ENCODE measurements at places on chromosomes 11 and 22. TPM values are rescaled to one million over a fixed set of nuclear protein-coding genes. Genes with fewer than 3 reads are reported as not detected.

Gene PLAAT4
- 8.8 TPM for total RNA-seq

DNA sequence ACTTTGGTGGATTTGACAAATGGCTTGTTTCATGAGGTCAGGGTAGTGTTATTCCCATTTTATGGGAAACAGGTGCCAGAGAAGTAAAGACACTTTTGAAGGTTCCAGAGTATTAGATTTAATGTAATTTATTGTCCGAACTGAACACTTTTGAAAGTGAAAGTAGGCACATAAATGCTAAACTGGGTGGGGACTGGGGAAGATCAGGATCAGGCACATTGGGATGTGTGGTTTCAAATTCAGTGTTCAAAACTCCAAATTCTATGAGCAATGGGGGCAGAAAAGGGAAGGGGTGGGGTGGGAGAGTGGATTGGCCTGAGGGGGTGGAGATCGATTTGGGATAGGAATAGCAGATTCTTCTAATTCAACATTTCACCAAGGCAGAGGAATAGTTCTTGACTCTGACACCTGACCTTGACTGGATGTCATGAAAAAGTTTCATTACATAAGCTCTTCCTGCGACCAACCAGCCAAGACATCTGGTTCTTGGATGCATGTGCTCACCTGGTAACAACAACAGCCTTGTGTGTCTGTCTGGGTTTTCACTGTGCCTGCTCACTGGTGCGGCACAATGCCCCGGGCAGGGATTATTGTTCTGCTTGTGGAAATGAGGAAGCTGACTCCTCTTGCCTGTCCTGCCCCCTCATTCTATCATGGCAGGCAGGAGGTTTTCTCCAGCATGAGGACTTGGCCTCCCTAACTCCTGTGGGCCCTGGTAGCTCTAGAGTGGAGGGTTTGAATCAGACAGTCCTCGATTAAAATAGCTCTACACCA, 10.8 kb downstream of the PPFIBP2 start:
- no peak for DNase-seq

GRCh38 chr22:27585141-27585540, 216.4 kb downstream of the MN1 start:
- DNase-seq = no peak

DNA sequence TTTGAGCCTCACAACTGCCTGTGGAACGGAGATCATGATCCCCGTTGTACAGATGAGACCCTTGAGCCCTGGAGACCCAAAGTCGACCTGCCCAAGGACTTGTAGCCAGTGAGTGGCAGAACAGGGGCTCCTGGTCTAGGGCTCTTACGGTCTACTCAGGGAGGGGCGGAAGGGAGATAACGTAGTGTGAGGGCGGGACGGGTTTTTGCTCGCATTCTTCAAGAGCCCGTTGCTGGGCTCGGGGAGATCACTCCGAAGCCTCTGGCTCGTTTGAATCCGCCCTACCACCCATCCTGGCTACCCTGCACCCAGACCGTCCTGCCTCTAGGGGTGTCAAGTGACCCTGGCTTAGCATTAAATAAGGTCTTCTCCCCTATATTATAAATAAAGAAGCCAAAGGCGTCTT, 639 bp downstream of the CRY2 start:
- no peak for DNase-seq

- DNase-seq = no peak
Observed at GRCh38 chr11:69655479-69656428, 14.8 kb downstream of the CCND1 start.

Gene RHOD
- total RNA-seq = 22.1 TPM

Gene FOLR2
- total RNA-seq = not detected

GRCh38 chr11:57210781-57211180, 26.3 kb downstream of the APLNR start:
- DNase-seq = no peak

DNA sequence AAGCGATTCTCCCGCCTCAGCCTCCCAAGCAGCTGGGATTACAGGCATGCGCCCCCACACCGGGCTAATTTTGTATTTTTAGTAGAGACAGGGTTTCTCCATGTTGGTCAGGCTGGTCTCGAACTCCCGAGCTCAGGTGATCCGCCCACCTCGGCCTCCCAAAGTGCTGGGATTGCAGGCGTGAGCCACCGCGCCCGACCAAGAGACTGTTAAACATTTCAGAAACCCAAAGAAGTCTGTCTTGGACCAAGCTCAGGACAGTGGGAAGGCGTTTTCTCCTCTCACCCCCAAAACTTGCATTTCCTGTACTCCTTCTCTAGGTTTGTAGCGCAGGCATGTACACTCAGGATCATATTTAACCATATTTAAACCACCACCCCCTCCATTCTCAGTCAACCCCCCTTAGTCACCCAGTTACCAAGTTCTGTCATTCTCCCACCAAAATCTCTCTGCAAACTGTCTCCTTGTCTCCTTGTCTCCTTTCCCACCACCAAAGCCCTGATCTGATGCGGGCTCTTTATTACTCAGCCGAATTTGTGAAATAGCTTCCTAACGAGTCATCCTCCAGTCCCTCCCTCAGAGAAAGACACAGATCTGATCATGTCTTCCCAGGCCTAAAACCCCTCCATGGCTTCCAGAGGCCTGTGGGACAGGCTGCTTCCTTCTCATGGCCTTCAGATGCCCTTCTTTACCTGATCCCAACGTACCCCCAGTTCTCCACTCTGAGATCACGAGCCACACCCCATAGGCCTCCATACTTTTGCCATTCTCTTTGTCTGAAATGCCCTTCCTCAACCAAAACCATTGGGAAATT, 29.0 kb upstream of the CREB3L1 start:
- DNase-seq = no peak

Gene SLC6A5
- not detected for total RNA-seq

- DNase-seq = no peak
Observed at GRCh38 chr11:74550991-74551753, 41.2 kb upstream of the POLD3 start.

DNA sequence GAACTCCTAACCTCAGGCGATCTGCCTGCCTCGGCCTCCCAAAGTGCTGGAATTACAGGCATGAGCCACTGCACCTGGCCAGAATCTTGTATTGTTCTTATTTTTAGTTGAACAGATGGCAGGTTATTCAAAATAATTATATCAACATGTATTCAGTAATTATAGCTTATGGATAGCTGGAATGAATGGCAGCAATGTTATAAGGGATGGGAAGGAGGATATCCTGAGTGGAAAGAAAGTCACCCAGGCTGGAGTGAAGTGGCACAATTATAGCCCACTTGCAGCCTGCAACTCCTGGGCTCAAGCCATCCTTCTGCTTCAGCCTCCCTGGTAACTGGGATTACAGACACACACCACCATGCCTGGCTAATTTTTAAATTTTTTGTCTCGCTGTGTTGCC, 88.1 kb downstream of the MED15 start:
- no peak for DNase-seq
